Mesenteric fat pad (tissue), 1 donor: ENCODE measurements at places on chromosomes 4 and X.

DNA sequence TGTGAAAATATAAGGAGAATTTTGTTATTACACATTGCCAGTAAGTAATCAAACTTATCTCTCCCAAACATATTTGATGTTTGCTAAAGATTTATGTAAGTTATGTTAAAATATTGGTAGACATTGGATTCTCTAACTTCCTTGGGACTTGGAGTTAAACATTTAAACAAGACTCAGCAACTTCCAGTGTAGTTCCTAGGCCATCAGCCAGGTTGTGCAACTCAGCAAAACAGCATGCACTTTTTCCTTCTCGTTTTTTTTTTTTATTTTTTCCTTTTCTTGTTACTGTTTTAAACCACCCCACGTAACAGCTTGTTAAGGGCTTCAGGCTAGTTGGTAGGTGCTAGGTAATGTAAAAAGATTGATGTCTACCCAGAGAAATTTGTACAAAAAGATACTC lies 510.4 kb downstream of the ANKRD50 start:
- DNase-seq: no peak

DNA sequence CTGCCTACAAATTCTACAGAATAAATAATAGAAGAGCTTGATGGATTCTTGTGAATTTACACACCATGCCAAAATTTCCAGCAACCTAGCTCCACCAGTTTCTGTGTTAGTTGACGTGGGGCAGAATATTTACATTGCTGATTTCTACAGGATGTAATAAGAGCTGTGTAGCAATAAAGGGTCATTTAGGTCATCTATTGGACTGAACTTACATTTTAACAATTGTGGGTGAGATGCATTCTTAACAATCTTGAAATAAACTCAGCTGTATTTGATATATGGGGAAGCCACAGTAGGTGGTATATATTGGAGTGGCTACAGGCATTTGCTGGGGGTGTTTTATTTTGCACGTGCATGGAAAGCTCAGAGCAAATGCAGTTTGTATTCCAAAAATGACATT lies 655.3 kb downstream of the IQCM start:
- no peak for DNase-seq

DNA sequence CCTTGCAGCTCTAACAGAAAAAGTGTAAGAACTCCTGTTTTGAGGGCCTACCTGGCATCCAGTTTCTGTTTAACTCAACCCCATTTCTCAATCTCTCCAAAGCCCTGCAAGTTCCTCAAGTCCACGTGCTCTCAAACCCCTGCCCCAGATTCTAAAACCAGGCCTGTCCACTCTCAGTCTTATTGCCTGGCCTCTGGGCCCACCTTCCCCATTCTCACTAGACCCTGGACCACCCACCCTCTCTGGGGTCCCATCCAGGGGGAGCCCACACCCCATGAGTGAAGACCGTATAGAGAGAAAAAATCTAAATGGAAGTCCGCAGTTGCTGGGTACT lies 58.3 kb downstream of the TLR10 start:
- no peak for DNase-seq

DNA sequence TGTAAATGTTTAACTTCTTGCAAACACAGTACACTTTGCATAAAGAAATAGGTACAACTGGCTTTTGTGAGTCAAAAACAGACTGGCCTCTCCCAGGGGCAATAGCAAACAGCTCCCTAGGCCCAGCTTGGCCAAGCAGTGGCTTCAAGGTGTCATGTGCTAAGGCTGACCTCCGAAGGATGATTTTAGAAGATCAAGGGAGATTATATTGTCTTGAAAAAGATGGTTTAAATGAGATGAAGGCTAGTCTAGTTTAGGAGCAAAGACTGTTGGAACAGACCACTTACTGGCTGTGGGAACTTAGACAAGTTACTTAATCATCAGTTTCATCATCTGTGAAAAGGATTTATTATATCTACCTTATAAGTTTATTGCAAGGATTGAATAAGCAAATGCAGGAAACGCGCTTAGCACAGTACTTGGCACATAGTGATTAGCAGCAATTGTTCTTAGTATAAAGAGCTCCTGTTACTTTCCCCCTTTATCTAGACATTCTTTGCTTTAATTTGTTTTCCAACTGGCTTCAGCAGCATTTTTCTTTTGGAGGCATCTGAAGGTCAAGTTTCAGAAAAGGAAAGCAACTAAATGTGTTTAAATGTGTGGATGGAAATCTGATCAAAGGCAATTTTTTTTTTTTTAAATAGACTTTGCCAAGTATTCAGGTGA lies 17.2 kb downstream of the ANXA3 start:
- DNase-seq: no peak

GRCh38 chr4:8260656-8261111 lies 8.9 kb upstream of the HTRA3 start:
- DNase-seq: no peak

- no peak for DNase-seq
These were observed 195.6 kb upstream of the TACR3 start for GRCh38 chr4:103915224-103915869.

DNA sequence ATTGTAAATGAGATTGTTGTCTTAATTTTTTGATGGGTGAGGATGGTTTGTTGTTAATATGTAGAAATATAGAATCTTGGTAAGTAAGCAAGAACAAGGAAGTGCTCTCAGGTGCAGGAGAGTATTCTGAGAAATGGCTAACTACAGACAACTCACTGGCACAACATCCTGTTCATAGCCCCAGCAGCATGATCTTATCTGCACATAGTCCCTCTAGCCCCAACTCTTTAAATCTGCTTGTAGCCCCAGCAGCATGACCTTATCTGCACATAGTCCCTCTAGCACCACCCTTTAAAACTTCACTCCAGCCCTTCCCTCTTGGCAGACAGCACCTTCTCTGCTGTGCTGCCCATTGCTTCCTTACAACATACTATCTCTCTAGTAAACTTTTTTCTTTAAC lies 1957.1 kb upstream of the ADGRL3 start:
- DNase-seq: no peak

DNA sequence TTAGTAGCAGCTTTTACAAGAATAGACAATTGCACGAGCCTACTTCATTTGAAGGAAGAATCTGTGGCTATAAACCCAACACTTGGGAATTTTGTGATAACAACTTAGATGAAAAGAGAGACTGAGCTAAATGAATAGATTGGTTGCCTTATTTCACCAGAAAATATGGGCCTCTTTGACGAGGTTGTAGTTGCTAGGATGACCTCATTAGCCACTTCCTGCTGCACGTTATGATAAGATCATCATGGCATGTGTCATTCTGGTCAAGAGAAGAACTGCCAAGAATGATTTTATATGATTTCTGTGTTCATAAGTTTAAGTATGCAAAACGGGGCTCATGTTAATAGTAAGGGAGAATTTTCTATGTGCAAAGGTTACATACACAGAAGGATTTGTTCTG lies 321.9 kb upstream of the GIMD1 start:
- DNase-seq: no peak

- no peak for DNase-seq
These were observed 82.6 kb downstream of the SORBS2 start for GRCh38 chr4:185729391-185729804.

DNA sequence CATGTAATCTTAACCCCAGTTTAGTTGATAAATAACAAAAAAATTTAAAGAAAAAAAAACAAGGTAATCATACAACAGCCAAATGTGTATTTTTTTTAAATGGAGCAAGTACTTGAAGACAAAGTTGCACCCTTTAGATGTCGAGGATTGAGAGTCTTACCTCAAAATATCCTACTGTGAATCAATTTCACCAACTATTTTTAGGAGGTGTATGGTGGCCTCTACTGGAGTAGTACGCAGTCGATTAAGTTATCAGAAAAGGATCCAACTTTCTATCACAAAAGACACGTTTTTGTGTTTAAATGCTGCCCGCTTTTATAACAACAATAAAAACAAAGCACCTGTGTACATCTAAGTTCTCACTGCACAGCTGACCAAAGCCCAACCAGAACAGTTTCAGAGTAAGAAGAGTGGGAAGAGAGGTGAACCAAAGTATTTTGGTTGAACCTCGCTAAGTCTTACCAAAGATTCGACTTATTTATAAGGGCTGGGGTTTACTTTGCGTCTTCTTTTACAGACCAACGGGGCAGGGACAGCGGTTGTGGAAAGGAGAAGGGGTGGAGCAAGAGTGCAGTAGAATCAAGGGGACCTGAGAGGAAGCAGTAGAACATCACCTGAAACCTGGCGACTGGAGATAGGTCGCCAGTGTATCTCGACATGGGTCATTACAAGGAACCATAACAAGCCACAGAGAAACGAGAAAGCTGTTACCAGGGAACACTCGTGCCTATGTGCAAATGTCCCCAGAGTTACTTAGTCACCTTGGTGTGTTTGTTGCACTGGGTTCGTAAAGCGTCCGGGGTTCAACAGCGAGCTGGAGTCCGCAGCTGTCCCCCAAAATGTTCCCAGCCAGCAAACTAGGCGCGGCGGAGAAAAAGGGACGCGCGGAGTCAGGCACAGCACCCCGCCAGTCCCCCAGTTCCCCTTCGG lies 1.1 kb downstream of the RPS6KA6 start:
- DNase-seq: no peak

DNA sequence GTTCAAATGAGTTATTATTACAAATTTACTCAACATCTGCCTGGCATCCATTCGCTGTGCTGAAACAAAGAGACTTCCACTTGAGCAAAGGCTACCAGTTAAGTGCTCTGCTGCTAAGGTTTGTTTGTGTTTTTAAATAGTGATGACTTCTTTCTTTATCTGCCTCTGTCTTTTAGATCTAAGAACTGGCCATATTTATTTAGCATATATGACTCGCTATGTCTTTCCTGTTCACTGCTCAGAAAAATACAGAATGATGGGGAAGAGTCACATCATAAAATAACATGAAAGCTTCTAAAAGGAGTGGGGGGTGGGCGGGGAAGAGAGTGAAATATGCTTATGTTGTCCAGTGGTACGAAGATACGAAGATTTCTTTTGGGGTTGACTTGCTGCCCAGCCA lies 322.2 kb downstream of the GPAT3 start:
- no peak for DNase-seq

DNA sequence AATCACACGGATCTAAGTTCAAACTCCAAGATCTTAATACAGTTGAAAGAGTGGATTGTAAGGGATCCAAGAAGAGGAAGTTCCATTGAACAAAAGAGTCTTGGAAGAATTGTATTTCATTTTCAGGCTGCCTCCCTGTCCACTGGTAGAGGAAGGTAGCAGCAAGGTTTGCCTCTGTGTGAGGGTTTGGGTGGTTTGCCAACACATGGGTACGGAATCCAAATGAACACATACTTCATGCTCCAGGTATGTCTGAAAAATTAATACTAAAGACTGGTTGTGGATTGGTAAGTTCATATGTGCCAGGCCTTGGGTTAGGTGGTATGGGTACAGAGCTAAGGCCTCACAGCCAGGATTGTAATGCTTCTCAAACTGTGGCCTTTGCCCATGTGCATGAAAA lies 523.6 kb upstream of the BOD1L1 start:
- DNase-seq: no peak

DNA sequence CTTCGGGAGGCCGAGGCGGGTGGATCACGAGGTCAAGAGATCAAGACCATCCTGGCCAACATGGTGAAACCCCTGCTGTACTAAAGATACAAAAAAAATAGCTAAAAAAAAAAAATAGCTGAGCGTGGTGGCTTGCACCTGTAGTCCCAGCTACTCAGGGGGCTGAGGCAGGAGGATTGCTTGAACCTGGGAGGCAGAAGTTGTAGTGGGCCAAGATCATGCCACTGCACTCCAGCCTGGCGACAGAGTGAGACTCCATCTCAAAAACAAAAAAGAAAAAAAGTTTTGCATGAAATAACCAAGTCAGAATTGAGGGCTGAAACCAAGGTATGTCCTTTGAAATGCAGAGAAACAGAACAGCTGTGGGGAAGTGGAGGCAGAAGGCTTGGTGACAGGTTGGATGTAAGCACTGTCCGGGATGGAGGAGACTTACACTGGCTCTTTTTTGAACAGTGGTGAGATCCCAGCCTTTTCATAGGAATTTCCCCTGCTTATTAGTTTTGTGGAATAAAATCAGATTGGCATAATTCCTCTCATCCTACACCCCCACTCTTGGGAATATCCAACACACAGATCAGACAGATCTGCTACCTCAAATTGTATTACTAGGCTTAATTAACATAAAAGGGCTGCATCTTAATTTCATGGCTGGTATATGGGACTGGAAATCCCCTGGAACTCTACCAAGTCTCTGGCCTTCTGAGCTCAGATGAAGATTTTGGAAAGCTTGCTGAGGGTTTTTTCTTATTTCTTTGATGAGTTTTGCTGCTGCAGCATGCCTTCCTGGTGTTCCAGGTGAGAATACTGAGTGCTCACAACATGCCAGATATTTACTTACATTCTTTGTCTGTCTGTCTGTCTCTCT lies 18.8 kb upstream of the C4orf36 start:
- no peak for DNase-seq
